CD8-positive, alpha-beta T cell (primary cell): ENCODE measurements at places on chromosomes 5 and 9. TPM values are rescaled to one million over a fixed set of nuclear protein-coding genes. Genes with fewer than 3 reads are reported as not detected.

- DNase-seq: no peak
Measured at GRCh38 chr5:50445296-50445949, 4.3 kb upstream of the EMB start.

DNA sequence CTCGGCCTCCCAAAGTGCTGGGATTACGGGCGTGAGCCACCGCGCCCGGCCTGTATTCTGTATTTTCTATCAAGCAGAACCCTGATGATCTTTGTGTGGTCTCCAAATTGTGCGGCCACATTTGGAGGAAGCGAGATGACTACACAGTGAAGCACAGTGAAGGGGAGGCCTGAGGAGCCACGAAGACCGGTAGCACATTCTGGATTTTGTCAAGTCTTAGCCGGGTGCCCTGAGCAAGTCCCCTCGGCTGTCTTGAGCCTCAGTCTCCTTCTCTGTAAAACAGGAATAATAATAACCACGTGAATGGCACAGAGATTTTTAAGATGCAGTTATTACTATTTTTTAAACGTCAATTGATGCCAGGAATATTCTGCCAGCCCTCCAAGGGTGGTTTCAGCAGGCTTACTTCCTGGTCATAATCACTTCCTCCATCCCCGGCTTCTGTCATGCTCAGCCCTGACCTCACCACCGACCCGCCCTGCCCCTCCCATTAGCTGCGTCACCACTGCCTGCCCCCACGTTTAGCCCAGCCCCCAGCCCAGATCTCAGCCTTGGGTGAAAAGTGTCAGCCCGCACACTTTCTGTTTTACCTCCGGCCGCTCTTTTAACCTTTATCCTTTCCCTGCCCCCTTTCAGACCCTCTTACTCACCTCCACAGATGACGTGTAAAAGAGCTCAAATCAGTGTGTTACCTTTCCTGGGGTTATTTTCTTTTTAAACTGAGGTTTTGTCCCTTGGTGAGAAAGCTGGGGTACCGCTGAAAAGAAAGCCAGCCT lies 27.0 kb upstream of the ERGIC1 start:
- DNase-seq: peak; percentile 81

DNA sequence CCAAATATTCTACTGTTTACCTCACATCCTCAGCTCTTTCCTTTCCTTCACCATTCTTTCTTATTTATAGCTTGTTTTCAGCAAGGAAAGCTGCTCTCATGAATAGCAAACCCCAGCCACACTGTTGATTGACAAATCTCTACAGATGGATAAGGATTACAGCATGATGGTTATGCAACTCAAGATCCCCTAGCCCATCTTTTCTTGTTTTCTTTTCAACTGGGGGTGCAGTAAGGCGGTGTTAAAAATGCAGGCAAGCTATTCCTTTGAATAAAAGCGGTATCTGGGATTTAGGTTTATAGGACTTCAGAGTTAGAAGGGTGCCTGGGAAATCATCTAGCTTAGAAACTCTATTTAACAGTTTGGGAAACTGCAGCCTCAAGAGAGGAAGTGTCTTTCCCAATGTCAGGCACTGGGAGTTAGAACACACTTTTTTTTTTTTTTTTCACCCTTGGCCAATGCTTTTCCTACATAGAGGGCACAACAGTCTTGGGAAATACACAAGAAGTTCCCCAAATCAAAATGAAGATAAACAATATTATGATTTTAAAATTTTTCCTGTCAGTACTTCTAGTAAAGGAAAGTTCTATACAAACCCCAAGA lies 2.6 kb downstream of the SPARC start:
- DNase-seq: no peak

GRCh38 chr5:151040211-151040747 lies 19.9 kb downstream of the GPX3 start:
- DNase-seq: no peak

- no peak for DNase-seq
Measured at GRCh38 chr9:95508242-95508967, 8.4 kb downstream of the PTCH1 start.

- no peak for DNase-seq
Measured at GRCh38 chr5:158275511-158275910, 416.6 kb upstream of the CLINT1 start.

DNA sequence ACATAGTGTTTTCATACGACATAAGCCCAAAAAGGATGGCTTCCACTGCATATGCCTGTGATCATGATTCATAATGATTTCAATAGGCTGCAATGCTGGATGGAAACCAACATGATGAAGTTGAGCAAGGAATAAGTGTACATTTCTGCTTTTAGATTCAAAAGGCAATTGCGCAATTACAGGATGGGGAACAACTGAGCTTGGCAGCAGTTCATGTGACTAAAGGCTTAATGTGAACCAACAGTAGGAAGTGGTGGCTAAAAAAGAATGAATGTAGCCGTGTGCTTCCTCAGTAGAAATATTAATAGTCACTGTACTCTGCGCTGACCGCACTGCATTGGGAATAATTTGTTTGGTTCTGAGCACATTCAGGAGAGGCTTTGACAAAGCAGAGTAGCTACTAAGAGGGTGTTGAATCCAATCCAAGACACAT lies 51.2 kb downstream of the SLC1A3 start:
- DNase-seq: peak; percentile 39

- DNase-seq: no peak
Measured at GRCh38 chr5:67197536-67197935, 937 bp upstream of the CD180 start.

DNA sequence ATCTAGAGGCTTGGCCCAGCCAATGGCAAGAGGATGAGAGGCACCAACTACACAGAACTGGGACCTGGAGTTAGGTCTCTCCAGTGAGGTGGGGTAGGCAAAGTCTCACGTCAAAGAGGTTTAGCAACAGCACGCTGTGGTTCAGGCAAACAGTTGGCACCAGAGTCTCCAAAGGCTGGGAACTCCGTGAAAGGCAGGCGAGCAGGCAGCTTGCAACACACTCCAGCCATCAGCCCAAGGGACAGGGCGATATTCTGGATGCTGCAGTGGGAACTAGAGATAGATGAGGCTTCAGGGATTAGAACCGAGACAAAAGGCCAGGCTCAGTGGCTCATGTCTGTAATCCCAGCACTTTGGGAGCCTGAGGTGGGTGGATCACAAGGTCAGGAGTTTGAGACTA lies 129.1 kb downstream of the PDZD2 start:
- DNase-seq: no peak

GRCh38 chr9:106879439-106879882 lies 16.5 kb downstream of the ZNF462 start:
- no peak for DNase-seq

- DNase-seq: peak; percentile 19
Measured at GRCh38 chr5:151047814-151048425, 27.5 kb downstream of the GPX3 start.

DNA sequence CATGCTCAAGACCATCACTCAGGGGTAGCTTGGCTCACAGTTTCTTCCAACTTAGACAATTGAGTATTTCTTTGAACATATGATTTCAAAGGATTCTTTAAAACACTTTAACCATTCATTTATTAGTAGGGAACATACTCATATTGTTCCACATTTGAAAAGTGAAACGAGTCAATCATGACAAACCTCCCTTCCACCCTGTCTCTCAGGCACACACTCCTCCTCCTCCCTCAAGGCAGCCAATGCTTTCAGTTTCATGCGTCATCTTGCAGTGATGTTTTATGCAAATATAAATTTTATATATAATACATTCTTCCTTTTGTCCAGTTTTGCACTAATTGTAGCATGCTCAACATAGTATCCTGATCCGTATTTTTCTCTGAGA lies 126.0 kb upstream of the BOD1 start:
- no peak for DNase-seq

DNA sequence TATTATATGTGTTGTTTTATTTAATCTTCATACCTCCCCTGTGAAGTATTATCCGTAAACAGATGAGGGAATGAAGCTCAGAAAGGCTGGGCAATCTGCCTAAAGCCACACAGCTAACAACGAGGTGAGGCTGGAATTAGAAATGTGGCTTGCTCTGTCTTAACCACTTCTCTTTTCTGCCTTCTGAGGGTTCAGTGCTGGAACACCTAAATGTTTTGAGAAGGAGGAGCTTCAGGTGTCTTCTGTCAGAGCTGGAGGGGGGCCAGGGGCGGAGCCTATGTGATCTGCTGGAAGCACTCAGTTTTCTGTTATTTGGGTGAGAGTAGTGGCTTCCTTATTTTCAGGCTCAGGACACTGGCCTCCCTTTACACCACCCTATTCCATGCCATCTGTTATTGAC lies 35.0 kb upstream of the ARAP3 start:
- no peak for DNase-seq

GRCh38 chr5:54362434-54362833 lies 52.1 kb upstream of the ARL15 start:
- DNase-seq: no peak

DNA sequence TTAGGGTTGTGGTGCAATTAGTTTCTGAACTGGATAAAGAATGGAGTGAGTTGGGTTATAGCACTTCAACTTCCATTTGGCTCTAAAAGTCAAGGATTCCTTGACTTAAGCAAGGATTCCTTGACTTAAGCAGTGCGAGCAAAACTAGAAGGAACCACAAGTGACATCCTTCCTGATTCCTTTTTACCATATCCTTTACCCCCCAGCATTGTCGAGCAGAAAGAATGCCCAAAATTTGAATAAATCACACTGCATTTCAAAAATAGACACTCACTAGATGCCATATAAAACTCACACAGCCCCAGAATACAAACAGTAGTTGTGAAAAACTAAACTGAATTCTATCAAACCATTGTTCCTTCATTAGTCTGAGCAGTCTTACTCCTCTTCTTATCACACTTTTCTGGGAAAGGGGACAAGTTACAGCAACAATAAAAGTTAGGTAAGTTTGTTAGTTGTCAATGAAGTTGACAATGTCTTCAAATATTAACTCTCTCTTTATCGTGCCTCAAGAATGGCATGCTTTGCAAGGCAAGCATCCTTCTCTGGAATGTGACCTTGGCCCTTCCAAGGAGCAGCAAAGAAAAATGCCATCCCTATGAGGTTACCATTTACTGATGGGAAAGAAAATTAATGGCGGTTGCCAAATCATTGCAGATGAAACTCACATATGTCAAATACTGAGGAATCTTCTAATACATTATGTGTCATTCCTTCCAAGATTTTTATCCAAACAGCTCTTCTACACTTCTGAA lies 273.3 kb upstream of the ANKRD55 start:
- DNase-seq: no peak

- no peak for DNase-seq
Measured at GRCh38 chr5:99775189-99775588, 760.0 kb upstream of the FAM174A start.

DNA sequence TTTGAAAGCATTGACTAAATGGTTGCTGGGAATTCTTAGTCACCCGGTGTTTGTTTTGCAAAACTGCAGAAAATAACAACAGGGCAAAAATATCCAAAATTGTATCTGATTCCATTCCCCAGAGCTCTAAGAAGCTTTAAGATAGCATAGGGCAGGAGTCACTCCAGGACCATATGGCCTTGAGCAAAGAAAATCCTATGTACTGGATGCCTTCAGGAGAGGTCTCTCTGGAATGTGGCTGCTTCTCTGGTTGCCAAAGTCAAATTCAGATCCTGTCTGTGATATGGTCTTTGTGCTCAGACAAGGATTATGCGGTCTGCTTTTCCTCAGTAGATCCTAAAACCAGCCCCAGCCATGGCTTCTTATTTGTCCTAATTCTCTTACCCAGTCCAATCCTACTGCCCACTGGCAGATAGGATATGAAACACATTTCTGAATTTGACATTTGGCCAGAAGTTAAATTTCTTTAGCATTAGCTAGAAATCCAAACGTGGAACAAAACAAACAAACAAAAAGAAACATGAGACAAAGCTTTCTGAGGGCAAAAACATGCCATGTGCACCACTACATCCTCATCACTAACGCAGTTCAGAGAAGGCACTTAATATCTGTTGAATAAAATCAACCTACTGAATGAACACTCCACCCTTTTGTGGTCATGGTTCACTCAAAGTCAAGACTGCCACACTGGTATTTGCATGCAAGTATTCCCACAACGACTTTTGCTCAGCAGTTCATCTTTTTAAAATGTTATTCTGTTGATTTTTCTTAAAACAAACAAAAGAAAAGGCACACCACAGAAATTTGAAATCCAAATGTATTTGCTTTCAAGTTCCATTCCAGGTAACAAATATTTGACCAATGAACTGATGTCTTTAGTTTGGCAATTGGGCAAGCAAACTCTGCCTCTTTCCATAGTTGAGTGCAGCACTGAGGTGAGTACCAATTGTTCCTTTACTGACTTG lies 165.7 kb downstream of the TRPM6 start:
- DNase-seq: no peak

DNA sequence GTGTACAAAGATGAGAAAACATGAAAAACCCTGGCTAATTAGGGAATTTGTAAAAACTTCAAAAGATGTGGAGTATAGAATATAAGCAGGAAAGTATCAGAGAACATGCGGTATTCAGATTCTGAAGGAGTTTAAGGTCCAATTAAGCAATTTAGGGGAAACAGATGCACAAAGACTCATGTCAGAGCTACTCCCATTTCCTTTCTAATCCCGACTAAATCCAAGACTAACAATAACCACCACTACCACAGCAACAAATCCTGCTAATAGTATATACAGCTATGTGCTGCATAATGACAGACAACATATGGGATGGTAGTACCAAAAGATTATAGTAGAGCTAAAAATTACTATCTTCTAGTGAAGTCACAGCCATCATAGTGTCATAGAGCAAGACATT lies 102.1 kb downstream of the LURAP1L start:
- no peak for DNase-seq

GRCh38 chr5:95823738-95824609 lies 1.4 kb upstream of the GLRX start:
- peak; percentile 68 for DNase-seq

DNA sequence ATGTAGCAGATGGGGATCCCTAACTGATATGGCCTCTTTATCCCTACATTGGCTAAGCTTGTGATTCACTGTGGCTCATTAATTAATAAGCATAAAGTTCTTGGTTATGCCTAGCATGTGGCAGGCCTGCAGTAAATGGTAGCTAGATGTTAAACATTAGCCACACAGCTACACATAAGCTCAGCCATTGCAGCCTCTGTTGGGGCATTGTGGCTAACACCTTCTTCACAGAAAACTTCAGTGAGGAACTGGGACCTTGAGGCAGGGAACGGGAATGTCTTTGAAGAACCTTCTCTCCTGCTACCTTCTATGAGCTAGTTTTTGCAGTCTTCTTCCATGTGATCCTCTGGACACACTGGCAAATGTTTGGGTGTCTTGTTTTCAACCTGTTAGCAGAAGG lies 338.2 kb downstream of the NTRK2 start:
- no peak for DNase-seq

DNA sequence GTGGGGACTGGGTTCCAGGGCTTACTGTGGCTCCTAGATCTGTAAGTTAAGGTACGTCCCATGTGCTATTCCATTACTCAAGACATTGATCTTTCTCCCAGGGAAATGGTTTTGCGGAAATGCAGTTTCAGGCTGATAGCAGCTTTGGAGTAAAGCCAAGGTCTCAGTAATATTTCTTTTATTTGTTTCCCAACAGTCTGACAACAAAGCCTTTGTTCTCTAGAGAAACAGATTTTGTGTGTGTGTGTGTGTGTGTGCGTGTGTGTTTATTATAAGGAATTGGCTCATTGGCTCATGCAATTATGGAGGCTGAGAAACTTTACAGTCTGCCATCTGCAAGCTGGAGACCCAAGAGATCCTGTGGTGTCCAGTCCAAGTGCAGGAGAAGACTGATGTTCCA lies 12.1 kb upstream of the POC5 start:
- DNase-seq: no peak

Gene TAF1L
- not detected for total RNA-seq

Gene IFNE
- total RNA-seq: not detected

Gene ADAMTSL1
- total RNA-seq: not detected

Gene GFRA3
- not detected for total RNA-seq
